Parietal lobe (tissue), 2 donors: ENCODE measurements at places on chromosomes 4 and X. TPM values are rescaled to one million over a fixed set of nuclear protein-coding genes. Genes with fewer than 3 reads are reported as not detected.

The FAM47A gene
- total RNA-seq = not detected

The LNX1 gene
- total RNA-seq = 54.1 TPM

The CTAG2 gene
- total RNA-seq = not detected

The TMPRSS11F gene
- total RNA-seq = not detected

The HUWE1 gene
- 182 TPM for total RNA-seq

The CCDC160 gene
- 0.31 TPM for total RNA-seq

The SLITRK2 gene
- total RNA-seq = 9.4 TPM

The ARR3 gene
- not detected for total RNA-seq

The RTL9 gene
- 0.63 TPM for total RNA-seq

The IL2 gene
- not detected for total RNA-seq

The F9 gene
- not detected for total RNA-seq

The LRP2BP gene
- total RNA-seq = 13.5 TPM

The ACTRT1 gene
- total RNA-seq = not detected

The PCDH18 gene
- 17.8 TPM for total RNA-seq

The FAM156B gene
- total RNA-seq = 30.7 TPM

The NEUROG2 gene
- 13.1 TPM for total RNA-seq

The PDZD4 gene
- 151 TPM for total RNA-seq

The TCP11X2 gene
- 1.9 TPM for total RNA-seq

The CPE gene
- 376 TPM for total RNA-seq

The SPIN2A gene
- 2.5 TPM for total RNA-seq
